ENCODE measurements at places on chromosomes 6 and 20.

DNA sequence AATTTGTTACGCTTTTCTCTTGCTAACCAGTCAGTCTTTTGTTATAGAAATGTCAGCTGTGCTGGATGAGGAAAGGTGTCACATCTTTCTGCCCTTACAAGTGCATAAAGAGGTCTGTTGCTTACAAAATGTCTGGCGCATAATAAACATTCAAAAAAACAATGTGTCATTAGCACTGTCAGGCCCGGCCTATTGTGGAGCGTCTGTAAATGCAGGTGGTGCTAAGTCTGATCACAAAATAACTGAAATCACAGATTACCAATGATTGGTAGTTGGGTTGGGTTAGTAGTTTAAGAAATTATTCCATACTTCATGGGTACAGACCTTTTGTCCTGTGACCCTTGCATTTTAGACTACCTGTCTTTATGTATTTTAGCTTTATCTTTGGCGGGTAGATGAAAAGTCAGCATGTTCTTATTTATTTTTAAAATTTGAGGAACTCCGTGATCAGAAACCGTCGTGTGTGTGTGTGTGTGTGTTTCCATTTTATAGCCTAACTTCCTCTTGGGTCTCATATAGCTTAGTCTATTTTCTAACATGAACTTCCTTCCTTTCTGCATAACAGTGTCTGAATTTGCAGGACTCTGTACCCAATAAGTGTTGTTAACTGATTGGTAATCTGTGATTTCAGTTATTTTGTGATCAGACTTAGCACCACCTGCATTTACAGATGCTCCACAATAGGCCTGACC is 88.1 kb upstream of the IFNGR1 start:
- no peak for DNase-seq

GRCh38 chr6:20998748-20999448 is 464.6 kb downstream of the CDKAL1 start:
- no peak for DNase-seq

GRCh38 chr6:144847916-144848315 is 562.8 kb downstream of the UTRN start:
- no peak for DNase-seq

DNA sequence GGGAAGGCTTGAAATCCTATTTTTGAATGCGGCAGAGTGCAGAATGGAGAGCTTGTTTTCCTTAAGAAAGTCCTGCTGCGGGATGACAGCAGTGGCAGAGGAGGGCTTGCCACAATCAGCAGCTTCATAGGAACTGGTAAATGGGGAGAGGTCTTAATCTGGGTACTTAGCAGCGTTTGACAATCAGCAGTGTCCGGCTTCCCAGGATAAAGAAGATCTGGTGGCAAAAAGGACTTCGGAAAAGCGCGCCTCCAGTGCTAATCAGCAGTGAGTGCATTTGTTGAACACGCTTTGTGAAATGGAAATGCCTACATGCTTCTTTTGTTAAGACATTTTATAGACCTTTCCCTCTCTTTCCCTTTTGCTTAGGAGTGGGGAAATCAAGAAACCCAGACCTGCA is 735.7 kb downstream of the QKI start:
- no peak for DNase-seq

DNA sequence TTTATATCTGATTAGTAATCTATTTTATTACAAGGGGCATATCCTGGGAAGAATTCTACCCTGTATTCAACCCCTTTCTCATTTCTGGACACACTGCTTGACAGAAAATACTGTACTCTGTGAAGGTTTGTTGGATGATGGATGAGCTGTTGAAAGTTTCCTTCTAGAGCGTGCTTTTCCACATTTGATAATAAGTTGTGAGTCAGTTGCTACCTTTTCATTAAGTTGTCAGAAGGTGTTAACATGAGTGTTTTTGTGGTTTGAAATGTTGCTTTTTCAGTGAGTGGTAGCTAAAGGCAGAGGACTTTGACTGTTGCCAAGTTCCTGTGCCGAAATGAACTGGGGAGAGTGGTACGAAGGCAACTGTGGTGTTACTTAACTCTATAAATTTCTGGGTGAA is 3.9 kb upstream of the ECI2 start:
- no peak for DNase-seq

DNA sequence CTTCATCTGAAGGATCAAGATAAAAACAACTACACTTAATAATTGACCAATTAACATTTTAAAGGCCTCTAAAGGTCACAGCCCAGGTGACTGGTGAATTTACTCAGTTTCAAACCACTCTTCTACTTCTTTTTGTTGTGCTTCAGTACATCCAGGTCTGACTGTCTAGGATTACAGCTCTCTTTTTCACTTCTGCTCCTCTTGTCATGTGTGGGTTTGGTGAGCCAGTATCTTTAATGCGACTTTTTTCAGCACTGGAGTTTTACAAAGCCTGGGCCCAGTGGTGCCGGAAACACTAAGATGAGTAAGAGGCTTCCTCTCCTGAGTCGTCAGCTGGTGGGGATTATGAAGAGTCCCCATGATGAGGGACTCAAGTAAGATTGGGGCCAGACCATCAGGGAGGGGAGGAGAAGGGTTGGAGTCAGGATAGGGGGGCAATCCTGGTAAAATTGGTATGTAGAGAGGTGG is 27.0 kb downstream of the HECA start:
- peak; percentile 56 for DNase-seq

DNA sequence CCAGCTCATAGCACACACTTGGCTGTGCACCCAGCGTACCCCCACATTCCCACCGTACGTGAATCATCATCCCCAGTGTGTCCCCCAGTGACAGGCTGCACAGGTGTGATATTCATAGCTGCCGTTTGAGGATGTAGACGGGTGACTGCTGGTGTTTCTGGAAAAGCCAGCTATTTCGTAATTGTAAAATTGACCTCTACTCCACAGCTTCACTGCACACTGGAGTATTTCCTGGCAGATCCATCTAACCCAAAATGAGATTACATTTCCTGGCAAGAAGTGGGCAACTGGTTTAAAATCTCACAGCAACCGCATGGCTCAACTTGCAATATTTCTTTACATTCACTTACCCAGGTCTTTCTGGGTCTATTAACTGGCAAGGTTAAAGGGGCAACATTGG is 30.3 kb downstream of the CD83 start:
- DNase-seq, result no peak

- no peak for DNase-seq
Observed at GRCh38 chr6:158926414-158926813, 73.6 kb downstream of the RSPH3 start.

DNA sequence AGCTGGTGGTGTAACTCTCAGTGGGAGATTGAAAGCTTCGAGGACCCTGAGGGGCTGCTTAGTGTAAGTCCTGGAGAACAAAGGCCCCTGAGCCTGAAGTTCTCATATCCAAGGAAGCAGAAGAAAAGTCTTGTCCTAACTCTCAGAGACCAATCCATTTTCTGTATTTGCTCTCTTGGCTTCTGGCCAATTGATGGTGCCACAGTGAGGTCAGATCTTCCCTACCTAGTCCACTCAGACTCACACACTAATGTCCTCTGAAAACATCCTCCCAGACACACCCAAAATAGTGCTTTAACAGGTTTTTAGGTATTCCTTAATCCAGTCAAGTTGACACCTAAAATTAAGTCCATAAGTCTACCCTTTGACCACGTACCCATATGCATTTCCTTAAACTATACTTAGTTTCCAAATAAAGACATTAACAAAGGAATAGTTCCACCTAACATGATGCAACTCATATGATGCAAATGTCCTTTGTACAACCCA is 29.4 kb downstream of the ZNF292 start:
- no peak for DNase-seq

GRCh38 chr6:137389150-137389704 is 105.0 kb downstream of the OLIG3 start:
- DNase-seq, result peak; percentile 48

GRCh38 chr6:25176466-25176865 is 102.7 kb upstream of the CARMIL1 start:
- DNase-seq, result no peak

DNA sequence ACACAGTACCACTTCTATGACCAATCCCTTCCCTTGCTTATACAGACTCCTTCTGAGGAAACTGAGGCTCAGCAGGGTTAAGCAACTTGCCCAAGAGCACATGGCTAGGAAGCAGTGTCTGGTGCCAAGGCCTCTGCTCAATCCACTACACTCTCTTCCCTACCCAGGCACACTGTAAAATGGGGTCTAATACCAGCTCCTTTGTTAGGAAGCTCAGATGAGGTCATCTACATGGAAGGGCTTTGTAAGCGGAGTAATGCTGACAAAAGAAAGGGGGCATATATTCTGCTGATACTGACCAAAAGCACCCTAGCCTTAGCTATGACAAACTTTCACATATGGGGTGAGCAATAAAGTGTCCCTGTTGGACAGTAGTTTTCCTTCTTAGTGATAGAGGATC is 9.1 kb downstream of the TRIM26 start:
- no peak for DNase-seq

GRCh38 chr6:84441456-84441855 is 214.0 kb upstream of the CEP162 start:
- no peak for DNase-seq

GRCh38 chr20:42734660-42735368 is 454.9 kb downstream of the PTPRT start:
- DNase-seq, result no peak

- no peak for DNase-seq
Observed at GRCh38 chr20:36400909-36401735, 95.0 kb downstream of the DLGAP4 start.

GRCh38 chr6:170129691-170130171 is 161.1 kb downstream of the DLL1 start:
- no peak for DNase-seq

- DNase-seq, result peak; percentile 78
Observed at GRCh38 chr20:35305682-35306556, 13.7 kb upstream of the FAM83C start.

- no peak for DNase-seq
Observed at GRCh38 chr6:76861403-76861802, 601.9 kb downstream of the HTR1B start.

DNA sequence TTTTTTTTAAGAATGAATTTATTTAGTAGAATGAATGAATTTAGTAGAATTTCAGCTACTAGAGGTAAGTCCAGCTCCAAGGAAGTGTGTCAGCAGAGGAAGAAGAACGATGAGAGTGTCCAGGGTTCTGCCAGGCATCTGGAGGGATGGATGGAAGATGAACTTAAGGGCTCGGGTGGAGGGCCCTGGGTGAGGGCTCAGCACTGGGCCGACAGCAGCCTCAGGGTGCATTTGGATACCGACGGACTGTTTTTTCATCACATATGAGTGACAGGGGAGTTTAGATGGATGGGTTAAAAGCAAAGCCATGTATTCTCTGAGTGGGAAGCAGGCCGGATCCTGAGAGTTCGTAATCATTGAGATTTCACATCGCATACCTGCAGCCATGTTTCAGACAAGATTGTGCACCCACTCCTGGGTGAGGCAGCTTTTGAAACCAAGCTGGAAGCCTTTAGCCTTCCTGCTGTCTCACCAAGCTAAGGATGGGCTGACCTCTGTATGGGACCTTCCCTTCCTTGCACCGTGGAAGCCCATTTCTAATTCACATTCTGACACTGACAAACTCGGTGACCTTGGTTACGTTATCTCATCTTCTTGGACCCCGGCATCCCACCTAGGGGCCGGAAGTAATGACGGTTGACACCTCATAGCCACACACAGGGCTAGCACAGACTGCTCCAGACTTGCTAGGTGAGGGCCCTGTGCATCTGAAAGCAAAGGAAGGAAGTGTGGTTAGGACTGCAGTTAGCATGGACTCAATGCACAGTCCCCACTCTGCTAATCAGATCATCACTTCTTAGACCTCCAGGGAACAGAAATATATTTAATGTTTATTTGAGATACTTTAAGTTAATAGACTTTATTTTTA is 228.5 kb downstream of the SLC24A3 start:
- no peak for DNase-seq

DNA sequence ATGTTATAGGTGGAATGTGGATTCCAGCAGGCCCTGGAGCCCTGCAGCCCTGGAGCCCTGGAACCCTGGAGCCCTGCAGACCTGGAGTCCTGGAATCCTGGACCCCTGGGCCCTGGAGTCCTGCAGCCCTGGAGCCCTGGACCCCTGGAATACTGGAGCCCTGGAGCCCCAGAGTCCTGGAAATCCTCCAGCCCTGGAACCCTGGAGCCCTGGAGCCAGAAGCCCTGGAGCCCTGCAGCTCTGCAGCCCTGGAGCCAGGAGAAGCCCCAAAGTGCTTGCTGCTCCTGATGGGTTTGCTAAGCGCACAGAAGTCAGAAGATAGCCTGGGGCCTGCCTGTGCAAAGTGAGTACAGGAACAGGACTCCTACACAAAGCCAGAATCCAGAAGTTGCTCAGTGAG is 223.1 kb upstream of the PDE10A start:
- DNase-seq, result no peak

GRCh38 chr20:47358672-47359529 is 2.4 kb upstream of the ZMYND8 start:
- no peak for DNase-seq

- no peak for DNase-seq
Observed at GRCh38 chr20:62051144-62051543, 14.5 kb downstream of the TAF4 start.

DNA sequence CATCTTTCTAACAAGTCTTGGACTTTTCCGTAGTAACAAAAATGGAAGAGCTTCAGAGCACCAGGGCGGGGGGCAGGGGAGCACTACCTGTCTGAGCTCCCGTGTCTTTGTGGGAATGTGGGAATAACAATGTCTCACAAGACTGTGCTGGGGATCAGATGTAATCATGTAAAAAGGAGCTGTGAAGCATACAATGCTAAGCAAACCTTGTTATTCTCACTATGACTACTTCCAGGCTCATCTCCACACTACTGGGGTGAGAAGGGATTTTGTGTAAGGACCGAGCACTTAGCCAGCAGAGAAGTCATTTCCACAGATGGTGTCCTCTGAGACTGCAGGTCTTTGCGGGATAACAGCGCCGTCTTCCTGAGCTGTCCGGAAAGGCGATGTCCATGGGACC is 27.1 kb downstream of the PRR18 start:
- DNase-seq, result no peak

DNA sequence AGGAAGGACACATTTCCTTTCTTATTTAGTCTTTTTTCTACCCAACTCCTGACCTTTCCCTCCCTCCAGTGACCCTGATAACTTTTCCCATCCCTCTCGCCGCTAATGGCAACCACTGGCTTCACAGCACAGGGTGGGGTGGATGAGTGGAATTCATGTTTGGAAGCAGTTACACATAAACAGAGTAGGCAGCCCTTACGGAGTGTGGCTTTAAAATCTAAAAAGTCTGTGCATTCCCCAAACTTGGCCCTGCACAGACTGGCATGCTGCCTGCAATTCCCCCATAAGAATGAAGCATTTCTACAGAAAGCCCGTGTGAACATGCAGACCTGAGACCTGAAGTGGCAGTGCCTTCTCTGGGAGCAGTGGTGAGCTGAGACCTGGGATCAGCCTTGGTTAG is 275.9 kb upstream of the PRND start:
- DNase-seq, result no peak

GRCh38 chr6:127570739-127571389 is 6.1 kb upstream of the C6orf58 start:
- DNase-seq, result no peak

DNA sequence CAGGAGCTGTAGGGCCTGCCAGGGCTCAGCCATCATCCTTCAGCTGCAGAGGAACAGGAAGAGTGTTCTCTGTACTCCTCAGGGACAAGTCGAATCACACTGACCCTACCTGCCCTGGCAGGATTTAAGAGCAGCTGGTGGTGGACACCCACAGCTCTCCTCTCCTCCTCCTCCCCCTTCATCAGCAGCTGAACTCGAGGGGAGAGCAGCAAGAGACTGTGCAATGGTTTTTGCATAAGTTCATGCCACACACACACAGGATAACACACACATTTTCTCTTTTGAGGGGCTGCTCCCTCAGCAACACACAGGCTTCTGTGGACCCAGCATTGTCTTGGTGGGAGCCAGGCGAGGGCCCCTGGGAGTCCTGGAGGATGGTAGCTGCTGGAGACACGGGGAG is at the start of gene CST11:
CST11 (minus strand) TSS at position 101 of the 400 bp plus-strand sequence; CDS start at position 36, 65 bp downstream.
- DNase-seq, result no peak

Data from stimulated activated CD4-positive, alpha-beta T cell treated with anti-CD3 and anti-CD28 coated beads, Interleukin-12 subunit alpha, Interleukin-12 subunit beta, amount 100 ng/mL, for 24 hours (primary cell).